ENCODE measurements at places on chromosomes 6 and 20. TPM values are rescaled to one million over a fixed set of nuclear protein-coding genes. Genes with fewer than 3 reads are reported as not detected.

Gene DAAM2
- total RNA-seq = 0.87 TPM

Gene CFAP61
- not detected for total RNA-seq

Gene EYA2
- total RNA-seq = not detected

Gene DST
- total RNA-seq = 97.7 TPM

Gene PRPF6
- 62.4 TPM for total RNA-seq

Gene SUMO4
- total RNA-seq = not detected

Gene FAM217A
- not detected for total RNA-seq

Gene SAMD3
- not detected for total RNA-seq

Gene SLC17A3
- total RNA-seq = not detected

Gene STAU1
- 76.0 TPM for total RNA-seq

Gene WRNIP1
- 71.4 TPM for total RNA-seq

Gene MCM8
- total RNA-seq = 16.1 TPM

Gene RSPO4
- 1.2 TPM for total RNA-seq

Gene TP53TG5
- not detected for total RNA-seq

Gene HTR1B
- total RNA-seq = 0.43 TPM

Gene MOCS1
- 6.5 TPM for total RNA-seq

Gene SNX5
- total RNA-seq = 185 TPM

Gene CRIP3
- total RNA-seq = not detected

Gene ZNF311
- 0.65 TPM for total RNA-seq

Gene CCN6
- 1.4 TPM for total RNA-seq

Gene MYB
- total RNA-seq = 1.4 TPM

Gene ALDH8A1
- 0.14 TPM for total RNA-seq

Gene CST2
- not detected for total RNA-seq

Gene F13A1
- total RNA-seq = 5.4 TPM

Gene C20orf202
- not detected for total RNA-seq

Gene HLA-DRA
- total RNA-seq = not detected

All from epithelial cell of proximal tubule (primary cell).